ENCODE measurements at places on chromosomes 11 and 22.

GRCh38 chr22:33569018-33569417 is 351.3 kb downstream of the LARGE1 start:
- no peak for DNase-seq

DNA sequence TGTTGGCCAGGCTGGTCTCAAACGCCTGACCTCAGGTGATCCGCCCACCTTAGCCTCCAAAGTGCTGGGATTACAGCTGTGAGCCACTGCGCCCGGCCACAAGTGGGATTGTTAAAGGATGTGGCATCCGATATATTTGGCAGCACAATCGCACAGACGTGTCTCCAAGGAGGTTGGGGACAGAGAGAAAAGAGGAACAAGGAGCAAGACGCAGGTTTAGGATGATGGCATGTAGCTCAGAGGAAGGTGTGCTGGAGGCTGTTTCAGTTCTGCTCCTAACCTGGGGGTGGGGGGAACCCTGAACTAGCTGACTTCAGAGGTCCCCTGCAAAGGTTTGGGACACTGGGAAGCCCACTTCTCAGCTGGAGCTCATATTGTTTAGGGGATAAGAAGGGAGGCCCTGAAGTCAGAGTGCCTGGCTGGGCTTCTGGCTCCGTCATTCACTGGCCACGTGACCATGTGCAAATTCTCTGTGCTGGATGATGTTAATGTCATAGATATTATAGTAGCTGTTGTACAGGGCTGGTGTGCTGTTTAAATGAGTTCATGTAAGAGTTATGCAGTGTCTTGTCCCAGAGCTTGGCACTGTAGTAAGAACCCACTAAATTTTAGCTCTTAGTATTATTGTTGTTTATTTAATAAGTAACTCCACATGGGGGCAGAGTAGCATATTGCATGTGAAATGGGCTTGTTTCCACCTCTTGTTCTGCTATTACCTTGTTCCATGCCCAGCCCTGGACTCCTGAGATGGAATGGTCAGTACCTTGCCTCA is 129.7 kb downstream of the ST3GAL4 start:
- peak; percentile 47 for DNase-seq

- no peak for DNase-seq
These were observed 3.5 kb downstream of the VPS37C start for GRCh38 chr11:61157743-61158142.

- DNase-seq: no peak
These were observed 5.4 kb downstream of the CRY2 start for GRCh38 chr11:45852712-45853101.

- DNase-seq: no peak
These were observed 54.3 kb downstream of the BTG4 start for GRCh38 chr11:111457731-111458368.

- DNase-seq: no peak
These were observed 343.0 kb upstream of the NCAM1 start for GRCh38 chr11:112617977-112618826.

- DNase-seq: no peak
These were observed 1.6 kb upstream of the ELFN2 start for GRCh38 chr22:37428649-37429586.

GRCh38 chr22:22045571-22046335 is 63.2 kb upstream of the TOP3B start:
- no peak for DNase-seq

DNA sequence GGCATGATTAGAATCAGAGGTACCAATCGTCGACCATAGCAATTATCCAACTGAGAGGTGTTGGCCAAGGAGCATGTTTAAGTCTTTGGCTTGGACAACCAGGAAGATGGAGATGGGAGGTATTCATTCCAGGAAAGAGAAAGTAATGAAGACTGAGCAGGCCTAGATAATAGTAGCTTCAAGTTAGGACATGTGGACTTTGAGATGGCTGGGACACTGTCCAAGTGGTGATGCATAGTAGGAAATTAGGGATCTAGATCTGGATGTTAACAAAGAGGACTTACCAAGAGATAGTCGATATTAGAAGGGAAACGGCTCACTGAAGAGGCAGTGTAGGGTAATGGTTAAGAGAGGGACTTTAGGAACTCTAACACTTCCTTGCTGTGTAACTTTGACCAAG is 266.7 kb downstream of the FAM76B start:
- no peak for DNase-seq

- no peak for DNase-seq
These were observed 544.6 kb upstream of the B3GAT1 start for GRCh38 chr11:134956450-134957210.

DNA sequence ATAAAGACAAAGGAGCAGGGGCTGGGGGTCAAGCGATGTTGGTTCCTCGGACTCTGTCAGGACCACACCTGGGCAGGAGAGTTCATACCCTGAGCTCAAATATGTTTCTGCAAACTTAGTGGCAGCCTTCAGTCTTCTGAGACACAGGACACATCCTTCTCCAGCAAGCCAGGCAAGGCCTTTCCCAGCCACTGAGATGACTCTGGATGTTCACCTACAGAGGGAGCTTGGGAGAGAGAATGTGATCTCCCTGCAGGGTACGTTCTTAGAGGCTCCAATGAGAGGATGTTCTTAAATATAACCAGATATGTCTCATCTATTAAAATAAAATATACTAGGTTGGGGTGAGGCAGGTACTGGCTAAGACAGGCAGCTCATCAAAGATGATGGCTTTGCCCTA is 461.5 kb downstream of the OPCML start:
- no peak for DNase-seq

GRCh38 chr11:6077723-6078122 is 29.8 kb upstream of the OR56B4 start:
- DNase-seq: no peak

GRCh38 chr22:30892286-30892685 is 76.3 kb downstream of the MORC2 start:
- no peak for DNase-seq

DNA sequence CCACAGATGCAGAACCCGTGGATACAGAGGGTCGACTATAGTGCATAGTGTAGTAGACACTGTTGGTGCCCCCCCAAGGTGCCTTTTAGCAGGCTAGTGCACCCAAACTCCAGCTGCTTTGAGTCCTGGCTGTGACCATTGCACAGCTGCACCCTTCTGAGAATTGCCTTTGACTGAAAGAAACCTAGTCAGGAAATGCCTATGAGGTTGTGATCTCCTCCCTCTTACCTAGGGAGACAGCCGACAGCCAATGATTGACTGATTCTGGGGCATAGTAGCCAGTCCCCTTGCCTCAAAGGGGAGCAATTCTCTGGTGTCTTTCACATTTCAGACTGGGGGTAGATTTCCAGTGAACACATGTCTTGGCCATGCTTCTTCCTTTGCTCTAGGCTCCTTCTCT is 74.2 kb downstream of the DCDC1 start:
- no peak for DNase-seq

DNA sequence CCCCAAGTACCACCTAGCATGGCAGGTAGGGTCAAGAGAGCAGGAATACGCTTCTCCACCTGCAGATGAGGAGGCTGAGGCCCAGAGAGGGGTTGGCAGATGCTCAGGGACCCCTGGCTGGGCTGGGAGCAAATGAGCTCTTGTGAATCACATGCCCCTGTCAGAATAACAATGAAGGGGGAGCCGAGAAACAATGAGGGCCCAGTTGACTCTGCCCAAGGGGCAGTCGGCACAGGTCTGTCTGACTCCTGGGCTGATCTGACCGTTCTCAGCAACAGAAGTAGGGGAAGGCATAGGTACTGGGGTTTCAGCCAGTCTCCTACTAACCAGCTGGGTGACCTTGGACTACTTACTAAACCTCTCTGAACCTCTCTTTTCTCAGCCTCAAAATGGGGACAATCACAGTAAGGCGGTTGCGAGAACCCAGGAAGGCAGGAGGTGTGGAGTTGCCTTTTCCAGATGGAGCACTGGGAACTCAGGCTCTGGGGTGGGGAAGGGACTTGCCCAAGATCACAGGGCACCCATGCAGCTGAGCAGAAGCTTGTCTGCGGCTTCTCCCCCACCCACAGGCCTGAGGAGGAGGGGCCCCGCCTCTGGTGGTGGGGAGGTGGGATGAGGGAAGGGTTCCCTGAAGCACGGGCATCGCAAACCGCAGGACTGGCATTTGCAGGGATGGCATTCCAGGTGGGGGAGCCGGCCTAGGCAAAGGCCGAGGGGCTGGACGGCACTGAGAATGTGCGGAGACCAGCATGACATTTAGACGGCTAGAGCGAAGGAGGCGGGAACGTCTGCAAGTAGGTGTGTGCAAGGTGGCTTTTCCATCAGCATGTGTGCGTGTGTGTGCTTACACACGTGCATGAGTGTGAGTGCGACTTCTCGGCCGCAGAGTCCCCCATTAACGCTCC is 163.0 kb downstream of the MN1 start:
- no peak for DNase-seq

DNA sequence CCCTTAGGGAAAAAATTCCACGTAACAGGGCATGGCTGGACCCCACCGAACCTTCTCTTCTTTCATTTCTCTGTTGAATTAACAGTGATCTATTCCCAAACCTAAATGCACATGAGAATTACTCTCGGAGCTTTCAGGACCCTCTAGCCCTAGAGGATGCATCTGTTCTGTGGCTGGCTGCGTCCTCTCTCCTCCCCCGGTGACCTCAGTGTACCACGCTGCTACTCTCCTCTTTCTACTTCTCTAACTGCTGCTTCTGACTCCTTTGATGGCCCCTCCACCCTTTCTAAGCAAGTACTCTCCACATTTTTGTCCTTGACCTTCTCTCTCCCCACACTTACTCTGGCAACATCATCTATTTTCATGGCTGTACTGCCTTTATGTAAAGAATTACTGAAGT is 12.1 kb upstream of the APOA1 start:
- DNase-seq: no peak

- DNase-seq: no peak
These were observed 76.4 kb downstream of the LIF start for GRCh38 chr22:30170129-30170528.
